ENCODE measurements at places on chromosomes 12 and 14. TPM values are rescaled to one million over a fixed set of nuclear protein-coding genes. Genes with fewer than 3 reads are reported as not detected.
A peak's percentile ranks its signal among the peaks of the same experiment; 100 is the strongest.

Gene KRT5
- total RNA-seq, result not detected

Gene MORN3
- total RNA-seq, result not detected

- no peak overlapping the region for H3K4me3 ChIP-seq
- no peaks in the 10 kb centered on the region for H3K36me3 ChIP-seq
- no peaks in the 10 kb centered on the region for H3K4me1 ChIP-seq
- H3K27ac ChIP-seq, result no peak overlapping the region
These were observed 207.0 kb downstream of the TMEM121 start for GRCh38 chr14:105733081-105734065.

- peaks cover 4% of the 10 kb centered on the region for H3K4me1 ChIP-seq
- no peak for DNase-seq
- H3K27me3 ChIP-seq, result no peaks in the 10 kb centered on the region
- H3K27ac ChIP-seq, result no peak overlapping the region
These were observed 18.6 kb downstream of the DUSP6 start for GRCh38 chr12:89333564-89334252.

Gene CABP1
- not detected for total RNA-seq

- no peak overlapping the region for H3K27ac ChIP-seq
- H3K4me3 ChIP-seq, result no peak overlapping the region
- H3K36me3 ChIP-seq, result no peaks in the 10 kb centered on the region
These were observed 99.2 kb downstream of the LGR5 start for GRCh38 chr12:71538807-71539206.

Gene PARP2
- total RNA-seq, result 10.0 TPM

Gene SLC5A8
- total RNA-seq, result not detected

- no peak overlapping the region for H3K27ac ChIP-seq
- no peak for DNase-seq
- H3K36me3 ChIP-seq, result no peaks in the 10 kb centered on the region
- H3K4me3 ChIP-seq, result no peak overlapping the region
- H3K27me3 ChIP-seq, result no peaks in the 10 kb centered on the region
These were observed 41.7 kb downstream of the RASSF9 start for GRCh38 chr12:85794531-85794930.

- peak overlapping the region; percentile 53 for H3K27ac ChIP-seq
- H3K4me3 ChIP-seq, result no peak overlapping the region
- DNase-seq, result no peak
- no peaks in the 10 kb centered on the region for H3K4me1 ChIP-seq
- H3K36me3 ChIP-seq, result no peaks in the 10 kb centered on the region
- no peaks in the 10 kb centered on the region for H3K27me3 ChIP-seq
These were observed 38.6 kb upstream of the ATF1 start for GRCh38 chr12:50725011-50725942.

- H3K4me1 ChIP-seq, result no peaks in the 10 kb centered on the region
- no peaks in the 10 kb centered on the region for H3K27me3 ChIP-seq
- H3K4me3 ChIP-seq, result no peak overlapping the region
- no peak for DNase-seq
These were observed 45.9 kb upstream of the MSRB3 start for GRCh38 chr12:65232476-65233077.

Gene SNRPF
- total RNA-seq, result 5.8 TPM

GRCh38 chr12:3152892-3153291, 75.7 kb downstream of the TSPAN9 start:
- H3K36me3 ChIP-seq, result no peaks in the 10 kb centered on the region
- H3K27ac ChIP-seq, result no peak overlapping the region
- H3K4me3 ChIP-seq, result no peak overlapping the region
- H3K27me3 ChIP-seq, result no peaks in the 10 kb centered on the region

GRCh38 chr14:91753501-91754128, 21.7 kb upstream of the CATSPERB start:
- no peaks in the 10 kb centered on the region for H3K36me3 ChIP-seq
- H3K27me3 ChIP-seq, result no peaks in the 10 kb centered on the region
- no peak overlapping the region for H3K27ac ChIP-seq

Gene DHRS2
- 6.1 TPM for total RNA-seq

DNA sequence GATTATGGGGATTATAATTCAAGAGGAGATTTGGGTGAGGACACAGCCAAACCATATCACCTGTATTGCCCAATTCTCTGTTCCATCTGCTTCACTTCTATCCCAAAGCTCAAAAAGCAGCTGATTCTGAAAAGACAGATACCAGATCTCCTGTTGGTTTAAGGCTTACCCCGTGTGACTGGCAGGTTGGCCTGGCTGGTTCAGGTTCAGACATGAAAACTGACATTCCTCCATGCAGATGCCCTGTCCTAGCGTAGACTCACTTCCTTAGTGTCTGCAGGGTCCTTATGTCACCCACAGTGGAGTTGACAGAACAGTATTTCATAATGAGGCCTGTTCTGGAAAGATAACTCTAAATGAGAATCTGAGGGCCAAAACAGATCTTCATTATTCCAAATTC, 61.1 kb upstream of the FLRT2 start:
- H3K36me3 ChIP-seq, result no peaks in the 10 kb centered on the region
- H3K4me1 ChIP-seq, result no peaks in the 10 kb centered on the region
- H3K4me3 ChIP-seq, result no peak overlapping the region

DNA sequence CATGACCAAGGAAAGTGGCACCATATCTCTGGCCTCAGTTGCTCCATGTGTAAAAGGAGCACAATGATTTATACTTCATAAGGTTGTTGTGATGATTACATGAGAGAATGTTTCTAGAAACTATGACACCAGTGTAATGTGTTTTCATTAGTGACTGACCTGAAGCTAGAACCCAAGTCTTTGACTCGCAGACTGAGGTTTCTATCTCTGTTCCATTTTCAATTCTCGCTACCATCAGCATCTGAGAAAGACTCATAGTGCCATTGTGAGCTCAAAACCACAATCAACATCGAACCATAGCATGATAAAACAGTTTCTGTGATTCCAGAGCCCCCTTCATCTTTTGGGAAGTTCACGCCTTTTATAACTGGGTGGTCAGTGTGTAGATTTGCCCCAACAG, 53.8 kb downstream of the STAB2 start:
- H3K27ac ChIP-seq, result no peak overlapping the region
- H3K4me1 ChIP-seq, result no peaks in the 10 kb centered on the region
- H3K27me3 ChIP-seq, result no peaks in the 10 kb centered on the region
- H3K4me3 ChIP-seq, result no peak overlapping the region
- no peaks in the 10 kb centered on the region for H3K36me3 ChIP-seq

Gene RNASE3
- total RNA-seq, result 1.1 TPM

DNA sequence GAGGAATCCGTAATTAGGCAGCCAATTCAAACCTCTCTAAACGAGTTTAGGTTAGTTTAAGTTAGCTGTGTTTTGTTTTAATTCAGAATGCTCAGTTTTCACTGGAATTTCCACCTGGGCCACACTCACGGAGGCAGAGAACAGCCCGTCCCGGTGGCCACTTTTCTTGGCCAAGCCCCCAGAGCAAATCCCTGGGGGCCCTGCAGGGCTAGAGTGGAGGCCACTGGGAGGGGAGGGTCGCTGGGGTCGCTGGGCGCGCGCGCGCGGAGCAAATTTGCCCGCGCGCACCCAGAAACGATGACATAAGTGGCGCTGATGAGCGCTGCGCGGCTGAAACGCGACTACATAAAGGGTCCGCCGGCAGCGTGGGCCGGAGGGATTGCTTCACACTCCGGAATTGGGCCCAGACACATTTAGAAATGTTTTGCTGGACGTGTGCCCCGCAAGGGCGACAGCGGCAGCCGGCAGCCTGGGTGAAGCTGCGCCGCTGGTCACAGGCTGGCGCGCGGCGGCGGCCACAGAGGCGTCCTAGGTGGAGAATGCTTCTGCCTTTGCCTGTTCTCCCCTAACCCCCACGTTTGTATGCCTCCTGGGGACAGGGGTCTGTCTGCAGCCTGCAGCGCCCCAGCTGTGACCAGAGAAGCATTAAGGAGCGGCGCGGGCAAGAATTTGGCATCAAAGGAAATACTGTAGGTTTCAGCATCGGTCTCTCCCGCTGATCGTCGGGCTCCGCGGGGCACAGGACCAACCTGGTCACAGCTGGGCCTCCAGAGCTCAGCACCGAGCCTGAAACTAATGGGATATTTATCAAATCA, 37.9 kb upstream of the TBX5 start:
- H3K27ac ChIP-seq, result no peak overlapping the region
- H3K4me1 ChIP-seq, result no peaks in the 10 kb centered on the region
- DNase-seq, result no peak
- peaks cover 54% of the 10 kb centered on the region for H3K27me3 ChIP-seq

DNA sequence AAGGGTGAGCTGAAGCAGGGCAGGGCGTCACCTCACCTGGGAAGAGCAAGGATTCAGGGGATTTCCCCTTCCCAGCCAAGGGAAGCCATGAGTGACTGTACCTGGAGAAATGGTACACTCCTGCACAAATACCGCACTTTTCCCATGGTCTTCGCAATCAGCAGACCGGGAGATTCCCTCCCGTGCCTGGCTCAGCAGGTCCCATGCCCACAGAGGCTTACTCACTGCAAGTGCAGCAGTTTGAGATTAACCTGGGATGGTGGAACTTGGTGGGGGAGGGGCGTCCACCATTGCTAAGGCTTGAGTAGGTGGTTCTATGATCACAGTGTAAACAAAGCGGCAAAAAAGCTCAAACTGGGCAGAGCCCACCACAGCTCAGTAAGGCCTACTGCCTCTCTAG, 11.0 kb upstream of the DHRS4 start:
- no peak for DNase-seq
- H3K36me3 ChIP-seq, result peaks cover 7% of the 10 kb centered on the region
- no peak overlapping the region for H3K4me3 ChIP-seq
- H3K27me3 ChIP-seq, result no peaks in the 10 kb centered on the region

DNA sequence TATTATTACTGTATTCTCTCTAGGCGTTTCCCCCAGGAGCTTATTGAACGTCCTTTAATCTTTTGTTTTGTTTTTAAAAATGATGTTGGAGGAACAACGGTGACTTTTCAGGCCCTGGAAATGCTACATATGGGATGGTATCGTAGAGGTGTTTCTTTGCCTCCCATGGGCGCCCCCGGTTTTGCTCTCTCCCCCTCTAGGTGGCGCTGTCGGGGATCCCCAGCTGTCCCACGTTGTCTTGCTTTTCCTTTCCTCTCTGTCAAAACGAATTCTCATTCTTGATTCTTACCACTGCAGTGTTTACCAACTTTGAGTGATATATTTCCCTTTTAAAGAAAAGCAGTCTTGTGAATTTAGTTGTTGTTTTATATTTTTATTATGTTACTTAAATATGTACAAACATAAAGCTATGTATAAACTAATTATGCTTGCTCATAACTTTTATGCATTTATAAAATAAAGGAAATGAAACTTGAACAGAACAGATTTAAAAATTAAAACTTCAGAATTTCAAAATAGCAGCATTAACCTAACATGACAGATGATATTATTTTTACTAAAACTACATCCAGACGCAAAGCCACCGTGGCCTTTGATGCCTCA, 171.9 kb downstream of the RGS6 start:
- H3K4me3 ChIP-seq, result no peak overlapping the region
- H3K27me3 ChIP-seq, result no peaks in the 10 kb centered on the region
- H3K4me1 ChIP-seq, result no peaks in the 10 kb centered on the region
- no peak overlapping the region for H3K27ac ChIP-seq
- no peak for DNase-seq
- no peaks in the 10 kb centered on the region for H3K36me3 ChIP-seq

- no peak for DNase-seq
- H3K27ac ChIP-seq, result no peak overlapping the region
These were observed 2.2 kb downstream of the ASIC1 start for GRCh38 chr12:50059440-50060119.

DNA sequence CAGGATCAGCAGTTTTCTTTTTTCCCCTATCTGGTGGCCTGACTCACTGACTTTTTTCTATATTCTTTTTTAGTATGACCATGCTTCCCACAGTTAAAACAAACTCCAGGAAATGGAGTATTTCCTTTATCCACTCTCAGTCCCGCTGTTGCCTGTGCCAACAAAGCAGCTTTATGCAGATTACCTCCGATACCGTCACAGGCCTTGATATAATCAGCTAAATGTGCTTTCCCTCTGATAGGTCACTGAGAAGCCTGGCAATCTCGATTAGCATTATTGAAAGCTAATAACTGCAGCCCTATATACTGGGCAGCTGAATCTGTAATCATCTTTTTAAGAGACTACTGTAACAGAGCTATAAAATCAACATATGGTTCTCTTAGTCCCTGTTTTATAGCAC, 243.6 kb downstream of the KIF21A start:
- H3K4me1 ChIP-seq, result no peaks in the 10 kb centered on the region
- H3K4me3 ChIP-seq, result no peak overlapping the region
- H3K36me3 ChIP-seq, result no peaks in the 10 kb centered on the region
- no peak overlapping the region for H3K27ac ChIP-seq

Gene TMEM119
- not detected for total RNA-seq

Gene CLEC4C
- total RNA-seq, result not detected

DNA sequence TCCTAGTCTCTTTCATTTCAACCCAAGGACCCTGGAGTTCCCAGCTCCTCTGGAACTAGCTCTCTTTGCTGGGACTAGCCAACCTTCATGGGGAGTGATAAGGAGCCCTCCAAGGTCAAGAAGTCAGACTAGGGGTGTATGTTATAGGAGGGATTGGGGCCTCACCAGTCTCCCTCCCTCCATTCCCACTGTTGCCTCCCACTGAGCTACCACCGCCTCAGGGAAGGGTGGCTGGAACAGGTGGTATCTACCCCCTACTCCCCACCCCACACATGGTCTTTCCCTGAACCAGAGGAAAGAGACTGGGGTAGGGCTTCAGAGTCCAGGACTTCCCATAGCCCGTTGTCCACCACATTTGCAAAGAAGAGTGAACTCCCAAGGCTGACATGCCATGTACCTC, 2.4 kb downstream of the ERBB3 start:
- H3K4me1 ChIP-seq, result peaks cover 42% of the 10 kb centered on the region
- peak overlapping the region; percentile 90 for H3K4me3 ChIP-seq
- peak overlapping the region; percentile 91 for H3K27ac ChIP-seq
- DNase-seq, result no peak

GRCh38 chr14:51035611-51036192, 59.2 kb downstream of the TRIM9 start:
- no peaks in the 10 kb centered on the region for H3K27me3 ChIP-seq
- no peaks in the 10 kb centered on the region for H3K4me1 ChIP-seq
- no peak overlapping the region for H3K27ac ChIP-seq
- H3K36me3 ChIP-seq, result no peaks in the 10 kb centered on the region
- H3K4me3 ChIP-seq, result no peak overlapping the region
- no peak for DNase-seq

DNA sequence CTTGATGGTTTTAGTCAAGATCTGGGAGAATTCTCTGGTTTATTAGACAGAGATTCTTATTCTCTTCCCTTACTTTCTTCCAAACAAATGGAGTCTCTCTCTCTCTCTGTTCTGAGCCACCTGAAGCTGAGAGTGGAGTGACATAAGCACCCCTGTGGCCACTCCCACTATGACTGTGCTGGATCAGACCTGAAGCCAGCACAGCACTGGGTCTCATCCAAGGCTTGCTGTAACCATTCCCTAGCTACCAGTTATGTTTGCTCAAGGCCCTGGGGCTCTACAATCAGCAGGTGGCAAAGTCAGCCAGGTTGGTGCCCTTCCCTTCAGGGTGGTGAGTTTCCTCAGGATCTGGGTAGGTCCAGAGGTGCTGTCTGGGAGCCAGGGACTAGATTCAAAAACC, 568.5 kb downstream of the AACS start:
- peak; percentile 96 for DNase-seq
- no peak overlapping the region for H3K4me3 ChIP-seq
- H3K27me3 ChIP-seq, result no peaks in the 10 kb centered on the region
- no peaks in the 10 kb centered on the region for H3K4me1 ChIP-seq
- H3K36me3 ChIP-seq, result no peaks in the 10 kb centered on the region

- H3K4me3 ChIP-seq, result no peak overlapping the region
- peaks cover 5% of the 10 kb centered on the region for H3K4me1 ChIP-seq
- peaks cover 48% of the 10 kb centered on the region for H3K36me3 ChIP-seq
These were observed 1.6 kb downstream of the YARS2 start for GRCh38 chr12:32754111-32754510.

Gene OASL
- total RNA-seq, result 19.2 TPM

All from right lobe of liver (tissue), 6 donors.